IMR-90 (cell line): ENCODE measurements at places on chromosomes 3 and 15.

DNA sequence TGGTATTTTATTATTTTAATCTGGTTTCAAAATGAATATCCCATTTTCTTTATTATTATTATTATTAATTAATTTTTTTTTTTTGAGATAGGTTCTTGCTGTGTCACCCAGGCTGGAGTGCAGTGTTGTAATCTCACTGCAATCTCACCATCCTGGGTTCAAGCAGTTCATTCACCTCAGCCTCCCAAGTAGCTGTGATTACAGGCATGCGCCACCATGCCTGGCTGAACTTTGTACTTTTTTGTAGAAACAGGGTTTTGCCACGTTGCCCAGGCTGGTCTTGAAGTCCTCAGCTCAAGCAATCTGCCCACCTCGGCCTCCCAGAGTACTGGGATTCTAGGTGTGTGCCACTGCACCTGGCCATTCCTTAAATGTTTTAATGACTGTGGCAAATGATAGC, 28.6 kb downstream of the DAG1 start:
- H3K27me3 ChIP-seq: no peaks in the 10 kb centered on the region
- H3K27ac ChIP-seq: no peak overlapping the region
- peaks cover 22% of the 10 kb centered on the region for H3K4me1 ChIP-seq
- H3K36me3 ChIP-seq: no peaks in the 10 kb centered on the region
- no peak for DNase-seq

- peaks cover 19% of the 10 kb centered on the region for H3K36me3 ChIP-seq
- no peak overlapping the region for H3K27ac ChIP-seq
- no peak for DNase-seq
Observed at GRCh38 chr15:76344893-76345582, 8.5 kb downstream of the ISL2 start.

DNA sequence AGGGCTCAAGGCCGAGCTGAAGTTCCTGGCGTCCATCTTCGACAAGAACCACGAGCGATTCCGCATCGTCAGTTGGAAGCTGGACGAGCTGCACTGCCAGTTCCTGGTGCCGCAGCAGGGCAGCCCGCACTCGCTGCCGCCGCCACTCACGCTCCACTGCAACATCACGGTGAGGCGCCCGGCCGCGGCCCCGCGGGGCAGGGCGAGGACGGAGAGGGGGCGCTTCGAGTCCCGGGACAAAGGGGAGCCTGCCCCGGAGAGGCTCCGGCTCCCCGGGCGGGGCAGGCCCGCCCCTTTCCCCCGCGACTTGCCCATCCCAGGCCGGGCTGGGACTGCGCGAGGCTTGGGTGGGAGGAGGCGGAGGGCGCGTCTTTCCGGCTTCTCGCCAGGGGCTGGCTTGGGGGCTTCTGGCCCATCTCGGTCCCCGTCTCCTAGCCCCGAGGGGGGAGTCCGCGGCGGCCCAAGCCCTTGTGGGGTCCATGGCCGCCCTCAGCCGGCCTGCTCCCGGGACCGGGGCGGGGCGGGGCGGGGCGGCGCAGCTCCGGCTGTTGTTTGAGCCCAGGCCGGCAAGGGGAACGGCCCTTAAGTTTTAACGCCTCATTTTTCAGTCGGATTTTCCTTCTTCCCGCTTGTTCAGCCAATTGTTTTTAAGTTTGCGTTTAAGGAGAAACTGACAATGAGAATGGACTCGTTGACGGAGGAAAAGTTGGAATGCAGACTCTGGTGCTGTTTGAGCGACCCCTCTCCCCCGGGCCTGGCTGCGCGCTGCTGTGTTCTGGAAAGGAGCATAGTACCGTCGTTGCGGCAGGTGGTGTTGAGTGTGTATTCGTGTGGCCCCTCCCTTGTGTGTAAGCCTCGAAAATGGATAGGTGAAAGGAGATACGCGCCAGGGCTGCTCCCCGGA, 683 bp downstream of the UBE2Q2 start:
- peaks cover 8% of the 10 kb centered on the region for H3K4me1 ChIP-seq
- no peaks in the 10 kb centered on the region for H3K27me3 ChIP-seq
- H3K4me3 ChIP-seq: peak overlapping the region; percentile 99
- peak overlapping the region; percentile 91 for H3K27ac ChIP-seq
- peak; percentile 37 for DNase-seq

DNA sequence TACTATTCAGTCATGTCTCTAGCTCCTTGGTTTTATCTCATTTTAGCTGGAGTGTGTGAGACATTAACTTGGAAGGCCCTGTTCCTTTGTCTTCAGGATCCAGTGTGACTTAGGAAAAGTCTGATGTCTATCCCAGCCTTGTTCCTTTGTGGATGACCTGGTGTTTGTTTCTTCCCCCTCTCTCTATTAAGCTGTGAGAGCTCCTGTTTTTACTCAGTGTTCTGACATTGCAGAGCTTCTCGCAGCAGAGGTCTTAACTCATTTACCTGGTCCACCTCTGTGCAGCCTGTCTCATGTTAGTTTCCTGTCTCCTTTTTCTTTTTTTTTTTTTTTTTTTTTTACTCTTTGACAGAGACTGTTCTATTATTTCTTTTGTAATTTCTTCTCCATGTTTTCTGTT, 43.1 kb downstream of the KLF13 start:
- peaks cover 8% of the 10 kb centered on the region for H3K36me3 ChIP-seq
- H3K4me3 ChIP-seq: no peak overlapping the region
- H3K27me3 ChIP-seq: no peaks in the 10 kb centered on the region

GRCh38 chr15:32763295-32763694, 45.5 kb downstream of the GREM1 start:
- H3K4me3 ChIP-seq: no peak overlapping the region
- peaks cover 5% of the 10 kb centered on the region for H3K36me3 ChIP-seq
- H3K27me3 ChIP-seq: no peaks in the 10 kb centered on the region

DNA sequence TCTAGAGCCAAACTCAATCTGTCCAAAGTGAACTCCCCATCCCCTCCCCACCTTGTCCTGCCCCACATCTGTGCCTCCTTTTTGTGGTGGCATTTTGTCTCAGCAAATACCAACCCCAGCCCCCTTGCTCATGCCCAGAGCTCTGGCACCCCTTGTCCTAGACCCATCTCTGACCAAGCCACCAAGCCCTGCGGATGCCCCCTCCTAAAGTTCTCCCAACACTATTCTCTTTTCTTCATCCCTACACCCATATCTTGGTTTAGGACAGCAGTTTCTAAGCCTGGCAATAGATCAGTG, 17.7 kb downstream of the ACAA1 start:
- no peaks in the 10 kb centered on the region for H3K4me1 ChIP-seq
- H3K27ac ChIP-seq: no peak overlapping the region
- DNase-seq: no peak
- H3K4me3 ChIP-seq: no peak overlapping the region
- peaks cover 6% of the 10 kb centered on the region; the same call in 1 of the 2 replicates for H3K27me3 ChIP-seq
- peaks cover 19% of the 10 kb centered on the region for H3K36me3 ChIP-seq

DNA sequence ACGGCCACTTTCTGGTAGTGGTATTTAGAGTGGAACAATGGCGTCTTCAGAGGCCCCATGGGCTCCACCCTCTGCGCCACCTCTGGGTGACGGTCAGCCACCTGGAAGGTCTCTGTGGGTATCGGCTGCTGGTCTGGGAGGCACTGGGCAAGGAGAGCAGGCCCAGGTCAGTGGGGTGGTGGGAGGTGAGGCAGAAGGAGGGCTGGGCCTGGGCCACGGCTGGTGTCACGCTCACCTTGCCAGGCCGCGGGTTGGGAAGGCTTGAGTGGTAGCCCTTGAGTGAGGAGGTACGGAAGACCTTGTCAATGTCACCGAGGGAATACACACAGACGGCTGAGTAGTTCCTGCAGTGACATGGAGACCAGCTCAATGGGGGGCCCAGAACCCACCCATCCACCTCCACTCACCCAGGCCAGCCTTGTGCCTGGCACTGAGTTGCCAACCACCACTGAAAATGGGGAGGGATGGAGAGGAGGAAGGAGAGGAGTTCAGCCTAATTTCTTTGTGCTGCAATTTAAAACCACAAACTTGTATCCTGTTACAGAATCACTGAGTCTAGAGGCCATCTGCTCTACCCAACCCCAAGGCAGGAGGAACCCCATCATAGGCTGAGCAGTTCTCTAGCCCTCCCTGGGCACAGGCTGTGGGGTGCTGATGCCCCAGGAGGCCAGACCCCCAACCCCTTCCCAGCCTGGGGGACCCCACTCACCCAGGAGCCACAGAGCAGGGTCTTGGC, 19.0 kb downstream of the SEMA7A start:
- H3K4me3 ChIP-seq: no peak overlapping the region
- H3K27ac ChIP-seq: no peak overlapping the region
- peaks cover 8% of the 10 kb centered on the region for H3K4me1 ChIP-seq
- H3K36me3 ChIP-seq: peaks cover 10% of the 10 kb centered on the region

DNA sequence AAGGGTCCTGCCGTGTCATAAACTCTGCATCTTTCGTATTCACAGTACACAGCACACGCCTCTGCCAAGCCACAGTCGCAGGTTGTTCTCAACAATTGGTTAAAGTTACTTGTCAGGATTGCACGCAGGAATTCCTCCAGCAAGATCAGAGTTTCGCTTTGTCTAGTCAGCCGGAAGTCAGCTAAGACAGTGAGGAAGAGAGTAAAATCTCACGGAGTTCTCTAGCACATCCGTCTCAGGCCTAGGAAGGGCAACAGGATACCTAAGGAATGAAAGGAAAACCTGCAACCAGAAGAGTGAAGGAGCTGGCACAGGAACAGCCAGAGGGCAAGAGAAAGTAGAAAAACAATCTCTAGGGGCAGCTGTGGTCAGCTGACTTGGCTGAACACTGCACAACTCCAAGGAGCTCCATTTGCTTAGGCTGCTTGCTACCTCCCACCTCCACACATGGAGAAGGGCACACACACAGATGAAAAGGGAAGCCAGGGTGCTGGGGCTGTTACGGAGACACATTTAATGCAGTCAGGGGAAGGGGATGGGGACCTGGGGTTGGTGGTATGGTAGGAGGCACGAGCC, 23.7 kb downstream of the RORA start:
- no peaks in the 10 kb centered on the region; the same call in 1 of the 2 replicates for H3K27me3 ChIP-seq
- no peak overlapping the region for H3K27ac ChIP-seq
- H3K4me1 ChIP-seq: no peaks in the 10 kb centered on the region
- DNase-seq: no peak
- H3K4me3 ChIP-seq: no peak overlapping the region

DNA sequence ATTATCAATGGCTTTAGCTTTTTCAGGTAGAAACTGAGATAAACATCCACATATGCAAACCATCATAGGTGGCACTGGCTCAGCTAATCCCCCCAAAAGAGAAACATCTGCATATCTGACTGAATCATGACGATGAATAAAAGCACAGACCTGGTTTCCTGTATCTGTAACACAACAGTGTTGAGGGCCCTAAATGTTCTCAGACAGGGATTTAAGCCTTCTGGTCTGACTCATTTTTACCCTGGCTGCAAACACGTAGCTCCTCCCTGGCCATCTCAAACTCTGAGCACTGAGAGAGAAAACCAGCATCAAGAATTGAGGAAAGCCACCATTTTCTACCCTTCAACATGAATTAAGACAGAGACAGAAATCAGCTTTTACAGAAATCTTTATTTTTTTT, 35.2 kb downstream of the GLB1 start:
- H3K27ac ChIP-seq: no peak overlapping the region
- H3K4me1 ChIP-seq: peaks cover 2% of the 10 kb centered on the region; the same call in 1 of the 2 replicates
- H3K4me3 ChIP-seq: no peak overlapping the region
- H3K27me3 ChIP-seq: no peaks in the 10 kb centered on the region

DNA sequence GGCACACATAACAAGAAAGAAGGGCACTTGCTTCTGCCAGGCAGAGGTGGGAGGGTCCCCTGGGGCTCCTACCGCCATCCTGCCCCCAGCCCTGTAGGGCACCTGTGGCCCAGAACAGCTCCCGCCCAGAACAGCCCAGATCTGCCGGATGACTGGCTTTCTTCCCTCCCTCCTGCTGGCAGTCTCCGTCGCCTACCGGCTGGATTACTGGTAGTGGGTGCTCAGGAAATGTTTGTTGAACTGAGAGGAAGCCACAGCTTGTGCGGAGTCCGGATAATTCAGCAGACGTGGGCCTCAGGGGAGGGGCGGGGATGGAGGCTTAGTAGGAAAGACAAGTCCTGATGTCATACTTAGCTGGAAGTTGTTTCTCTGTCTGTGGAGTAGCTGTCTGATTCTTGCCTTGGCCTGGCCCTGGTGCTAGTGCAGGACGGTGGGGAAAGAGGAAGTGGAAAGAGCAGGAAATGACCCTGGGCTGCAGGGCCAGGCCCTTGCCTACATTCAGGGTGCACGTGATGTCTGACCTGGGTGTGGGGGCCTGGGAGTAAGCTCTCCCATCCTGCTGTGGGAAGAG, 6.7 kb downstream of the CCDC9B start:
- H3K27me3 ChIP-seq: no peaks in the 10 kb centered on the region
- no peak overlapping the region for H3K4me3 ChIP-seq
- peak overlapping the region; percentile 60 for H3K27ac ChIP-seq
- peaks cover 19% of the 10 kb centered on the region for H3K36me3 ChIP-seq
- peaks cover 35% of the 10 kb centered on the region for H3K4me1 ChIP-seq
- peak; percentile 86 for DNase-seq

GRCh38 chr3:38992117-38992760, 59.5 kb downstream of the SCN11A start:
- H3K4me1 ChIP-seq: peaks cover 22% of the 10 kb centered on the region
- no peaks in the 10 kb centered on the region for H3K27me3 ChIP-seq
- no peak overlapping the region for H3K4me3 ChIP-seq
- DNase-seq: peak; percentile 91
- H3K36me3 ChIP-seq: no peaks in the 10 kb centered on the region

DNA sequence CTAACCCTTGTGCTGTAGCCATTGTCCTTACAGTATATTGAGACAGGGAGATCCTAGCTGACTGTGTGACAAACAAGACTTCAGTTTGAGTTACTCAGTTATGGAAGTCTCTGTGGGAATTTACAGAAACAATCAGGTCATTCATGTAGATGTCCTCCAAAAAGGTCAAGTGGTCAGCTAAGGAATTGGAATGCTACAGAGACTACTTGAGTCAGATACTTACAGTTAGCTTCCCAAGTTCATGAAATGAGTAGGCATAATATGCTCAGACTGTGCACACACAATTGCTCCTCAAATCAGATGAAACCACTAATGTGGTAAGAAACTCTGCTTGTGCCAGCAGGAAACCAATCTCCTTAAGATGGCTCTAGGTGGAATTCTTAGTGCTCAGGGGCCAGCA, 985.7 kb downstream of the NSUN3 start:
- no peaks in the 10 kb centered on the region for H3K36me3 ChIP-seq
- DNase-seq: no peak
- no peak overlapping the region for H3K27ac ChIP-seq
- H3K4me3 ChIP-seq: no peak overlapping the region
